ENCODE measurements at places on chromosomes 1 and 21. TPM values are rescaled to one million over a fixed set of nuclear protein-coding genes. Genes with fewer than 3 reads are reported as not detected.

GRCh38 chr1:59814901-59815825 lies at the start of gene HOOK1:
Gene HOOK1, plus strand, starts transcription at chr1:59814949. Its CDS starts 169 bp downstream, at chr1:59815118.
- DNase-seq = peak; percentile 9

GON4L gene
- 88.4 TPM for total RNA-seq

- DNase-seq = no peak
These were observed 2.3 kb downstream of the GPR137B start for GRCh38 chr1:236144446-236145150.

TRAF3IP3 gene
- 286 TPM for total RNA-seq

OR2T2 gene
- not detected for total RNA-seq

DNA sequence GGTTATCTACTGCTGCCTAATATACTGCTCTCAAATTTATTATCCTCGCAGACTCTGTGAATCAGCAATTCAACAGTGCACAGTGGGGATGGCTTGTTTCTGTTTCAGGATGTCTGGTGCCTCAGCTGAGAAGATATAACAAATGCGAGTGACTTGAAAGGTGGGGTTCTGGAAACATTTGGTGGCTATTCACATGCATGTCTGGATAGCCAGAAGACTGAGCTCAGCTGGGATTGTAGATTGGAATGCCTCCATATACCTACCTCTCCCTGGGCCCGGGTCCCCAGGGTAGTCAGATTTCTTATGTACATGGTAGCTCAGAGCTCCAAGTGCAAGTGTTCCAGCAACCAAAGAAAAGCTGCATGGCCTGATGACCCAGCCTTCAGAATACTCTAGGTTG lies 176.3 kb downstream of the IER5 start:
- no peak for DNase-seq

DNA sequence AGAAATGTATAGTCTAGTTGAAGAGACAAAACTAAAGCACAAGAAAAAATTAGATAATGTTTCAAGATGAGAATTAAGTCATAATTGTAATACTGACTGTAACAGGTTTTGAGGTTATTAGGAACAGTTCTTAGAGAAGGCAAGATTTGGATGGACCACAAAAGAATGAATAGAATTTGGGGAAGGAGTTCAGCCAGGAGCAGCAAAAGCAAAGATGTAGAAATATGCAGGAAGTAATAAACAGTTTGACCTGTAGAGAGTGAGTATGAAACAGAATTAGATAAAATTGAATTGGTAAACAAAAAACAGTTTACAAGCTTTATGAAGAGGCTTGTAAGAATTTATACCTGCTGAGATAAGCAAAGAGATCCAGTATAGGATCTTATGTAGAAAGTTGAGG lies 16.3 kb downstream of the VPS45 start:
- no peak for DNase-seq

PPIAL4G gene
- total RNA-seq = 0.42 TPM

CTSK gene
- total RNA-seq = 10.4 TPM

- no peak for DNase-seq
These were observed 14.1 kb downstream of the CNR2 start for GRCh38 chr1:23899070-23899469.

ZBTB7B gene
- total RNA-seq = 63.8 TPM

CFAP410 gene
- 54.2 TPM for total RNA-seq

GRCh38 chr1:153610811-153611301 lies 2.1 kb downstream of the S100A16 start:
- DNase-seq = no peak

CD160 gene
- total RNA-seq = not detected

LIPI gene
- total RNA-seq = not detected

GRCh38 chr1:196306421-196306820 lies 301.8 kb downstream of the KCNT2 start:
- no peak for DNase-seq

DNA sequence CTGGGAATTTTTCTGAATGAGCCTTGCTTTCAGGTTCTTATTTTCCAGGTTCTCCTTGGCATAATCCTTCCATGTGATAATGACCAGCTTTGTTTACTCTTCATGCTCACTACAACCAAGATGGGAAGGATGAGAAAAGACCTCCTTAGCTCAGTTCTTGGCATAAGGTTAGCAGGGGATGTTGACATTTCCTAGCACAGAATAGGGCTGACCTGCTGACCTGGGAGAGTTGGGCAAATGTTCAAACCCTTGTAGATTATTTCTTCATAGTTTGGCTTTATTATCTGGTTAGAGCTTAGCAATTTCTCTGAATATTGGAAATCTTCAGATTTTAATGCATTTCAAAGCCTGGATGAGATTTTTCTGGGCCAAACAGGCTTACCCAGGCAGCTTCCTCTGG lies 23.6 kb upstream of the SYT6 start:
- DNase-seq = no peak

KDM5B gene
- total RNA-seq = 76.2 TPM

PBX1 gene
- total RNA-seq = 16.6 TPM

- no peak for DNase-seq
These were observed 20.9 kb upstream of the GPR153 start for GRCh38 chr1:6281511-6282402.

DNA sequence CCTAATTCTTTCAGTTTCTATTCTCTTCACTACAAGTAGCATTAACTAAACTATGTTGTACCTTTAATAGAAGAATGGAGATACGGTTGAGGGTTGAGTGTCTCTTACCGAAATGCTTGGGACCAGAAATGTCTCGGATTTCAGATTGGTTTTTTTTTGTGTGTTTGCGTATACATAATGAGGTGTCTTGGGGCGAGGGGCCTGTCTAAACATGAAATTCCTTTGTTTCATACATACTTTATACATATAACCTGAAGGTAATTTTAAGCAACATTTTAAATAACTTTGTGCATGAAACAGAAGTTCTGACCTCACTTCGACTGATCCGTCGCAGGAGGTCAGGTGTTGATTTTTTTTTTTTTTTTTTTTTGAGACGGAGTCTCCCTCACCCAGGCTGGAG lies 36.3 kb upstream of the MYOCOS start:
- no peak for DNase-seq

- no peak for DNase-seq
These were observed 27.6 kb downstream of the NDC1 start for GRCh38 chr1:53810497-53810896.

- DNase-seq = no peak
These were observed 929 bp upstream of the FOXJ3 start for GRCh38 chr1:42335809-42336518.

- no peak for DNase-seq
These were observed 36.3 kb downstream of the PKP1 start for GRCh38 chr1:201319631-201320030.

- DNase-seq = no peak
These were observed 21.0 kb downstream of the ANGPTL1 start for GRCh38 chr1:178849918-178850317.

KCNK2 gene
- total RNA-seq = not detected

GOLT1A gene
- 0.45 TPM for total RNA-seq

DNA sequence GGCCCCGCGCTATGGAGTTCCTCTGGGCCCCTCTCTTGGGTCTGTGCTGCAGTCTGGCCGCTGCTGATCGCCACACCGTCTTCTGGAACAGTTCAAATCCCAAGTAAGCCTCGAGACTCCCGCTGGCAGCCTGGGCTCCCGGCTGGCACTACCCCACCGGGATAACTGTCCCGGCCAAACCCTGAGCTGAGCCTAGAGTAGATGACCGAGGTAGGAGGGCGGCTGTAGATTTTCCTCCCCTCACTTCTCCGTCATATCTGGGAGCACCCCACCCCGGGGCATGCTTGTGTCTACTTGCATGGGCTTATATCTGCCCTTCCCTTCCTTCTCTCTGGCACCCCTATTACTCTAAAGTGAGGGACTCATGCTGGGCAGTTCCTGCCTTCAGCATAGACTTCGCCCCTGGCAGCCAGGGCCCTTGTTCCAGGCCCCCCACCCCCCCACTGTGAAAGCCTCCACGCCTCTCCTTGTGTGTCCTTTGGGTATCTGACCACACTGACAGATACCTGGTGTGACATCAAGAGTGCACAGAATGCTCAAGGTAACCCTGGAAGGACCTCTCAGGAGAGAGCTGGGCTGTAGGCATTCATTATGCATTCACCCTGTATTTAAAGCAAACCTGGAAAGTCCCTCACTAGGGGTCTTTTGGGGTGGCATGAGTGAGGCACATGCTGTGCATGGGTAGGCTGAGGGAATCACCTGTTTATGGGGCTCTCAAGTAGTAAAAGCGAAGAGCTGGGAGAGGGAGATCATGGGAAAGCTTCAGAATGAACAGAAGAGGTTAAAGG lies 485 bp downstream of the EFNA1 start:
- no peak for DNase-seq

GRCh38 chr1:64282351-64282750 lies 78.9 kb downstream of the UBE2U start:
- DNase-seq = no peak

NECAP2 gene
- total RNA-seq = 108 TPM

RBM11 gene
- 1.7 TPM for total RNA-seq

GRCh38 chr1:74775735-74776134 lies 42.8 kb downstream of the TYW3 start:
- DNase-seq = no peak

DNA sequence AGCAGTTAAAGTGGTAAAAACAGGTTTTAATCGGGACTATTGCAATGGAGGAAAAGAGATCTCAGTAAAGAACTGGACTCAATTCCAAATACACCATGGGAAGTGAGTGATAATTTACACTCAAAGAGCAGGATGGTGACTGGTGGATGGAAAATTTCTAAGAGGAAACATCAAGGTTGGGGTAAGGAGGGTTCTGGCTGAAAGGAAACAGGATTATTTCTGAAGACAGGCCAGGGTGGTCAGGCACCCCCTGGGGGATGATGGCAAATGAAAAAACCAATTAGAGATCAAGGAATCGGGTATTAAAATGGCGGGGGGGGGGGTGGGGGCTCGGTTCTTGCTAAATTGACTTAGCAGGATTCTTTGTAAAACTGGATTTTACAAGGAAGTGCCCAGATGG lies 12.3 kb upstream of the HSD11B1 start:
- DNase-seq = no peak

DNA sequence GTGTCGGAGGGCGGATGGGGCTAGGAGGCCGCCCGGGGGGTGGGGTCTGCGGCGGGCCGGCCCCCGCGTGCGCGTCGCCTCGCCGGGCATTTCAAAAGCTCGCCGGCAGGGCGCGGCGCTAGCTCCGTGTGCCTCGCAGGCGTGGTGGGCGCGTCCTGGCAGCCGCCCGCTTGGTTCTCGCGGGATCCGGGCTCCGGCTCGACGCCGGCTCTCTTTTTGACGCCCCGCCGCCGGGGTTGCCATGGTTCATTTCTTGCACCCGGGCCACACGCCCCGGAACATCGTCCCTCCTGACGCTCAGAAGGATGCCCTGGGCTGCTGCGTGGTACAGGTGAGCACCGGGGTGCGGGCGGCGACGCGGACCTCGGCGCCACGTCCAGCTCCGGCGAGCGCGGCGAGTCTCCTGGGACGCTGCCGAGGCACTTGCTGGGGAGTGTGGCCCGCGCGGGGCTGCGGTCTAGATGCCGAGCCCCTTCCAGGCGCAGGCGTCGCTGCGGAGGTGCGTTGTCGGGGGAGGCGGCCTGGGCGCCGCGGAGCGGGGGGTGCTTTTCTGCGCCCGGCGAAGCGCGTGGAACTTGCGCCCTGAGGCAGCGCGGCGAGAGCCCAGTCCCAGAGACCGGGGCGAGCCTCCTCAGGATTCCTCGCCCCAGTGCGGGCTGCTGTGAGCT lies at the start of gene ZYG11A:
Gene ZYG11A, plus strand, starts transcription at position 118 of the 668 bp plus-strand sequence. Its CDS starts 124 bp downstream, at position 242.
- peak; percentile 63 for DNase-seq

GRCh38 chr1:24069817-24070216 lies 42.1 kb downstream of the MYOM3 start:
- no peak for DNase-seq

DNA sequence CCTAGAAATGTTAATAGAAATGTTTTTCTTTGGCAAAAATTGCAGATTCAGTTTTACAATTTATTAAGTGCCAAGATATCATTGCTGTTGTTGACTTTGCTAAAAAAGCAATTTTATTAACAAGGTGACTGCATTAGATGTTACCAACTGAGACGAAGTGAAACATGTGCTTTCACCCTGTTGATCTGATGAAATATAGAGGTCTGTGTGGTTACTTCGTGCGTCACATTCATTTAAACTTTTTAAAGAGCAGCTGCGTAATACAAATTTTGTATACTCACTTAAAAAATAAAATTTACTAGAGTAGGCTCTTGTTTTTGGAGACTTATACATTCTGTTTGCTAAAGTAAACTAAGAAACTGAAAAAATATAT lies 465.7 kb downstream of the USP25 start:
- no peak for DNase-seq

GRCh38 chr1:12618965-12619791 lies 1.2 kb upstream of the DHRS3 start:
- DNase-seq = peak; percentile 43

OR2L8 gene
- total RNA-seq = 0.50 TPM

DNA sequence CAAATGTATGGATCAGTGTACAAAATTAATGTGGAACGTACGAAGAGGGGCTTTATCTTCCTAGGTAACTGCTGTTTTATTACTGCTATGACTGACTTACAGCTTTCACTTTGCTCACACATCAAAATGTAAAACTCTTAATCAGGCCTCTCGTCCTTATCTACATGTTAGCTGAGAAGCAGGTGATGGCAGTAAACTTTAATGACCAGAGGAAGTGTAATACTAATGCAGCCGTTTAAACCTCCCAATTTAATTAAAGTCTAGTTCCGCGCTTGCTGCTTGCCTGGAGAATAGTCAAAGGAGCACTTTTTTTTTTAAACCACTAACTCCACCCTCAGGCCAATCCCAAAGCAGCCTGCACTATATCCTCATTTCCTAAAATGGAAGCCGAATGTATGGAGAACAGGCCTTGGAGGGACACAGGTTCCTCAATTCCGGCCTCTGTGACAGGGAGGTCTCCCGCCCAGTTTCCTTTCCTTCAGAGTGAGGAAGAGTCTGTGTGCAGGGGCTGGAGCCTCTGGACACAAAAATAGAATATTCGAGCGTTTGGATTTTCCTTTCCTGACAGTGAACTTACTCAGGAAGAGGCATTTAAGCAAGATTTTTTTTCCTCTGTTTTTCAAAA lies 36.7 kb upstream of the RASAL2 start:
- no peak for DNase-seq

- no peak for DNase-seq
These were observed 28.6 kb upstream of the ZNF496 start for GRCh38 chr1:247360116-247360898.

GRCh38 chr1:225950905-225951497 lies 10.0 kb upstream of the LEFTY2 start:
- DNase-seq = no peak

DNA sequence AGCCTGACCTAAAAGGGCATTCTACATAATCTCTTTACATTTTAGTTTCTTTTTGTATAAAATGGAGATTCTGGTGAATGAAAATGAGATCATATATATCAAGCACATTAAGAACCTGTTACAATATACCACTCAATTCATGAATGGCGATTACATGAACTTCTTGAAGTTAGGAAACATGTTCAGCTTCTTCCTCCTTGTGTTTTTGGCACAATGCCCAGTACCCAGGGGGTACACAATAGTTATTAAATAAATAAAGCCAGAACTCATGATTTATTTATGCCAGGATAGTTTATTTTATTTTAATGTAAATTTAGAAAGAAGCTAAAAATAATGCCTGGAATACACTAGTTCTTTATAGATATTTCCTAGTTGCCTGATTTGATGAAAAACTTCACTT lies 186.0 kb upstream of the PTGFR start:
- DNase-seq = no peak

MAN1C1 gene
- total RNA-seq = 16.9 TPM
